ENCODE measurements at places on chromosomes 16 and 17.

GRCh38 chr17:80594431-80595269 lies 50.0 kb downstream of the RPTOR start:
- DNase-seq = no peak

GRCh38 chr17:55053855-55054254 lies 85.3 kb downstream of the STXBP4 start:
- DNase-seq = no peak

DNA sequence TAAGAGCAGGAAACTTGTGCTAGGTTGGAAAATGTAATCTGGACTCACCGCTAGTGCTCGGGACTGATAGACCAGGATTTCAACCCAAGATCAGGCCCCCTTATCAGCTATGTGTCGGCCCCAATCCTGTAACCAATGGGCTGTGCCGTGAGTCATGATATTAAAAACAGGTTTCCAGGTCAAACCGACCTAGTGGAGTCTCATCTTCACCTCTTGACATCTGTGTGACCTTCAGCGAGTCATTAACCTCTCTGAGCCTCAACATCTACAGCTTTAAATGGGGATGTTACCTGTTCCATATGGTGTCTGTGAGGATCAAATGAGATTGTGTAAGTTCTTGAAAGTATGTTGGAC lies 512 bp downstream of the PMM2 start:
- no peak for DNase-seq

GRCh38 chr17:4580291-4580690 lies 4.0 kb upstream of the SMTNL2 start:
- DNase-seq = no peak

DNA sequence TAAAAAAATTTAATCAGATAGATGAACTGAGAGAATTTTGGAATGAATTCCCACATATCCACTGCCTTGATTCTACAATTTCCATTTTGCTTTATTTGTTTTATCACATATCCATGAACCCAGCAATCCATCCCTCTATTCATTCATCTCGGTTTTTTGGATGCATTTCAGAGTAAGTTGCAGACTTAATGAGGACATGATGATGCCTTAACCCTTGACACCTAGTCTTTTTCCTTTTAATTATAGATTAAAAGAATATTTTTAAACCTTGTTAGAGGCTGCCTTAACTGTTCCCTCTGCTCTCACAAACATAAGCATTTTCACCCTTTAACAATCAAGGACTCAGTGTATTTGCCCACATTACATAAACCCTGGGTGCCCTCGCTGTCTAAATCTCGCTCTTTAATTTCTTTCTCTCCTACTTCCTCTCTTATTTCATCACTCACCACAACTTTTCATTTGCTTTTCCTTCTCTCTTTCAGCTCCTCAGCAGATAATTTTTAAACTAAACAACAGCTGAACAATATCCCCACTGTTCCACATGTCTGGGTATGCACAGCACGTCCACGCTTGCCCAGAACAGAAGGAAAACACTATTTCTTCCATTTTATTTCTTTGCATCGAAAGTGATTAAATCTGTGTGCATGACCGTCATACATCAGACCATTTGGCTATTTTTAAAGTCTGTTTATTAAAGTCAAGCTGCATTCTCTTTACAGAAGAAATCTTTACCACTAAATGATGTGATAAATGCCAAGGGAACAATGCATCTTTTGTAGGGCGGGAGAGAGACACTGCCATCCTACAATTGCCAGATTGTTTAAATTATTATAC lies 39.9 kb downstream of the IQCK start:
- DNase-seq = no peak

- no peak for DNase-seq
Observed at GRCh38 chr17:35729405-35729833, 2.0 kb upstream of the RASL10B start.

DNA sequence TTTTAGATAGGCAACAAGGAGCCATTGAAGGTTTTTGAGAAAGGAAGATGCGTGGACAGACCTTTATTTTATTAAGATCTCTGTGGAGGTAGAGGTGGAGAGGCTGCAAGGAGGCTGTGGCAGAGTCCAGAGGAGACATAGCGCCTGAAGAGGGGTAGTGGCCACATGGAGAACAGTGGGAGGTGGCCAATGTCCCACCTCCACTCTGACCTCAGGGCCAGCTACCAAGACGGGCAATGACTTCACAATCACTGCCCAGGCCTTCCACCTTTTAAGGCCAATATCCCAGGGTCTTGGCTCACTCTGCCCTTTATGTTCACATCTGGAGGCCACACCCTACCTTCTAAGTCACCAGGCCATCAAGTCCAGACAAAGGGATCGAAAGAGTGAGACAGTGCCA lies at the start of gene C16orf78:
C16orf78 (plus strand) TSS at position 301 of the 400 bp plus-strand sequence. CDS start 136 bp downstream, outside the sequence.
- DNase-seq = no peak

- no peak for DNase-seq
Observed at GRCh38 chr16:75175074-75175473, 26.8 kb downstream of the ZFP1 start.

- DNase-seq = no peak
Observed at GRCh38 chr17:64502021-64502420, 4.1 kb downstream of the DDX5 start.

GRCh38 chr16:69319381-69319780 lies 8.2 kb downstream of the VPS4A start:
- no peak for DNase-seq

- no peak for DNase-seq
Observed at GRCh38 chr16:273547-274421, 2.0 kb downstream of the RGS11 start.

DNA sequence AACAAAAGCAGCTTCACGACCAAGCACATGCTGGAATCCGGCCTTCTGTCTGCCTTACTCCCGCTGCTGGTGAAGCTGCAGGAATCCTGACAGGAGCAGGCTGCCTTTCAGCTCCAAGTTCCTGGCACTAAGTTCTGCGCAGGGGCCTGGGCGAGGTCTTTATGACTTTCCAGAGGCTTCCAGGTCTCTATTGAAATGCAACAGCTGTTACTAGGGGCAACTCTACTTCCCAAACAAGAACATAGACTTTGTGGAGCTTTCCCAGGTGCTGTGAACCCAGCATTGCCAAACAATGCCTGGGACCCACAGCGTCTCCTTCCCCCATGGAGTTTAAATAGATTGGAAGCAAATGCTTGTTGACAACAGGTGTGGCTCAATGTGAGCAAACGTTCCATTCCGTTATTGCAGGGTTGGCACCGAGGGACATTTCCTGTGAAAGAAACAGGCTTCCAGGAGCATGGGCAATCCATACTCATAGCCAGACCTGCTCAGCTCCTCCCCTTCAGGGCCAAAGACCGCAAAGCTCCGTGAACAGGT lies 156.0 kb downstream of the CDH13 start:
- DNase-seq = no peak
